ENCODE measurements at places on chromosomes 16 and 17.

DNA sequence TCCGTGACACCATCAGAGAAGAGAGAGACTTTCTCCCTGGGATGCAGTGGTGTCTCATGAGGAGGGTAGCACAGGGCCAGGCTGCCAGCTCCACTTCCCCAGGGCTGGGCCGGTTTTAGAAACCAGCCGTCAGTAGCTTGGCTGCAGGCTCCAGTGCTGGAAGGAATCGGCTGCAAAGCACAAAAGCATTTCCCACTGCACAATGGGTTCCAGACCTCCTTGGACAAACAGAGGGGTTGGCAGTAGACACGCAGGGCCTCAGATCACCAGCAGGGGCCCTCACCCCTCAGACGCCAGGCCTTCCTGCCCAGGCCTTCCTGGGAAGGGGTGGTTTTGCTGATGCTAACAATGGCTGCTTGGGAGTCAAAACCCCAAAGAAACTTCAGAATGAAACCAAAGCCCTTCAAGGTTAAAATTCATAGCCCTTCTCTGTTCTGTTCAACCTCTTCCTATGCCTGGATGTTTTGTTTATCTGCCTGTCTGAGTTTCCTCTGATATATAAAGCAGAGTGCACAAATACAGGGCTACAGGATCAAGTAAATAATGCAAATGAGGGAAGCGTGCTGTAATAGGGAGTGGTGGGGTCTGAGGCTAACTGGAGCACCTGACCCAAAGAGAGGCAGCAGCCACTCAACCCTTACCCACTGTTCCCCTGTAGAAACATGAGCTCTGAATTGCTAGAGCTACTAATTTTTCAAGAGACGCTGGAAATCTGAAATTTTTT lies 26.2 kb downstream of the TEKT5 start:
- no peak for DNase-seq

GRCh38 chr17:9890124-9890523 lies 14.9 kb downstream of the RCVRN start:
- DNase-seq, result no peak

DNA sequence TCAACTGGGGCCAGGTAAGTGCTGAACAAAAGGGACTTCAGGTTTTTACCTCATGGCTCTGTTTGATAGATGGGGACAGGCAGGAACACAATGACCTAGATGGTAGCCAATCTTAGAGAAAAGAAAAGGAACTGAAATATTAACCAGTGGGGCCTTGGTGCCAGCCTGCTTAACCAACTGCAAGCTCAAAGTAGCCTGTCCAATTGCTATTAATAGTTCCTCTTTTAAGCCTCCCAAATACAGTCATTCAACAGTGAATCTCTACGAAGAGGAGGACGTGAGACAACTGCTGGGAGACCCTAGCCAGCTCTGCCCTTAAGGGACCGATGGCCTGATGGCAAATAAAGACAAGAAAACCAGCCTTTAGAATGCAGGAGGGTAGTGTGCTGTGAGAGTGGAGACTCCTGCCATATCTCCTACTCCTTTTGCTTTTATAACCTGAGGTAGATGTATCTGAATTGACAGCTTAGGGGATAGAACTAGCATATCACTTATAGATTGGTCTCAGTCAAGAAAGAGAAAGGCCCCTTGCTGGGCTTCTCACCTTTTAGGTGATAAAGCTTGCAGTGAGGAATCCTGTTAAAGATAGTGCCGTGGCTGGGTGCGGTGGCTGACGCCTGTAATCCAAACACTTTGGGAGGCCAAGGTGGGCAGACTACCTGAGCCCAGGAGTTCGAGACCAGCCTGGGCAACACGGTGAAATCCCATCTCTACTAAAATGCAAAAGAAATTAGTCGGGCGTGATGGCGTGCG lies 28.3 kb downstream of the ARSG start:
- no peak for DNase-seq

- DNase-seq, result no peak
These were observed 52.5 kb downstream of the FTO start for GRCh38 chr16:53756275-53756996.

- no peak for DNase-seq
These were observed 14.1 kb downstream of the NUP88 start for GRCh38 chr17:5405400-5405799.

GRCh38 chr16:55917373-55918160 lies 42.4 kb upstream of the CES5A start:
- no peak for DNase-seq

DNA sequence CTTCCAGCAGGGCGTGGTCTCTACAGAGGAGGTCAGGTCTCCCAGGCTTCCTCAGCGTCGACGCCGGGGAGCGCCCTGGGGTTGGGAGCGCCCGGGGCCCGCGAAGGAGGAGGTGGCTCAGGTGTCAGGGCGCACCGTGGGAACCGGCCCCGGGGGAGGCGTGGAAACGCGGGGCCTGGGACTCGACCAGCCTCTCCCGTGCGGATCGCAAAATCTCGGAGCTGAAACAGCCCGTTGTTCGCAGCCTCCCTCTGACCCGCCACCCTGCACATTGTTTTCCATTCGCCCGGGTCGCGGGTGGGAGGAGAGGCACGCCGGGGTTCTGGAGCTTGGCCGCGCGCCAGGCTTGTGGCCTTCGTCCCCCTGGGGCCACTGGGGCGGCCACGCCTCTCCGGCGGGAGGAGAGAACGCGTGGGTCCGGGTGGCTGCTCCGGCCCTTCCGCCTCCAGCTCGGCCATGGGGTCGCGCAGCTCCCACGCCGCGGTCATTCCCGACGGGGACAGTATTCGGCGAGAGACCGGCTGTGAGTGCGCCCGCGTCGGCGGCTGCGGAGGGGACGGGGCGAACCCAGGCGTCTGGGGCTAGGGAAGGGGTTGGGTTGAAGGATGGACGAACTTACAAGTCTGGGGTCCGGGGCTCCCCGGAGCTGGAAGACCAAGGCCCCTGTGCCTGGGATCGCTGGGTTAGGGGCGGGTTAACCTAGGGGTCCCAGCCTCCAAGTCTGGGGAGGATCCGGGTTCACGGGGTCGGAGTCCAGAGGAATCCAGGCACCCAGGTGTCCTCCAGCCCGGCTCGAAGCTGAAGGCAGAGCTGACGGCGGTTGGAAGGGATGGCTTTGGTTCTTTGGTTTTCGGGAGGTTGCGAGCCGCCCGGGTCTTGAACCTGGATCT lies at the start of gene CHP2:
Gene CHP2 (plus strand): TSS at position 433 of the 890 bp plus-strand sequence. CDS start 24 bp downstream, at position 457.
- DNase-seq, result peak; percentile 24

DNA sequence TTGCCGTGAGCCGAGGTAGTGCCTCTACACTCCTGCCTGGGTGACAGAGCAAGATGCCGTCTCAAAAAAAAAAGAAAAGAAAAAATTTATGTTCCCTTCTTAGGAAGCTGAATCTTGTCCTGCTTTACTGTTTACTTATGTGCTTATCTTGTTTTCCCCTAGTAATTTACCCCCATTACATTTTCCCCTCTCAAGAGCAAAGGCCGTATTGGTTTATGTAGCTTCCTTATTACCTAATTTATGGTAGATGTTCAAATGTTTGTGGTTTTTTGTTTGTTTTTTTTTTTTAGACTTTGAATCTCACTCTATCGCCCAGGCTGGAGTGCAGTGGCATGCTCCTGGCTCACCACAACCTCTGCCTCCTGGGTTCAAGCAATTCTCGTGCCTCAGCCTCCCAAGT lies 10.3 kb upstream of the SLC52A1 start:
- DNase-seq, result no peak

GRCh38 chr17:59383893-59384292 lies 52.4 kb downstream of the YPEL2 start:
- DNase-seq, result no peak

DNA sequence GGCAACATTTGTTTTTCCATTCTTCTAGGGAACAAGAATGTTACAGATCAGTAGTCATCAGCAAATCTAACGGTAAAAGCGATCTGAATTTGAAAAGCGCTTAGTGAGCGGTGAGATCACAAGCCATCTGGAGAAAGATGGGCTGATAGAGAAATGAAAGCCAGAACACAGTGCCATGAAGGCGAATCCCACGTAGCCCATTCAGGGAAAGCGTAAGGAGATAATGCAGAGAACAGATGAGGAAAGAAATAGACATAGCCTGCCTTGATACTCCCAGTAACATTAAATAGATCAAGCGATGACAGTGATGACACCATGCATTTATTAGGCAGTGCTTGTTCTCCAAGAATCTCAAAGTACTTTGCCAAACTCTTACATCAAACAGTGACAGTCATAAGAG lies 183.1 kb upstream of the PSMD7 start:
- DNase-seq, result no peak

- no peak for DNase-seq
These were observed 4.5 kb upstream of the NAT9 start for GRCh38 chr17:74780443-74781238.

- DNase-seq, result no peak
These were observed 52.4 kb downstream of the AXIN2 start for GRCh38 chr17:65509032-65509431.

DNA sequence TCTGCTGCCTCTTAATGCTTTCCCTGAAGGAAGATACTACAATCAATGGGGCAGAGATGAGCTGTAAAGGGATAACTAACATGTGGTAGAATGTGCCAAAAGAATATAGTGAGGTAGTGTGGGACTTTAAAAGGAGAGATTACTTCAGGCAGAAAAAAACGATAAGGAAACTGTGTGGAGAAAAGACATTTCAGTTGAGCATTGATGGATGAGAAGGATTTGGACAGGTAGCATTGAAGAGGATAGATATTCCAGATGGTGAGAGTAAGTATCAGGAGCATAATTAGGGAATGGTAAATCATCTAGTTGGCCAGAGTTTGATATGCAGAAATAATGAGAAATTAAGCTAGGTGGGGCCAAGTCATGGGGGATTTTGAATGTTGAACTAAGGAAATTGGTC lies 97.3 kb downstream of the NLK start:
- DNase-seq, result no peak

DNA sequence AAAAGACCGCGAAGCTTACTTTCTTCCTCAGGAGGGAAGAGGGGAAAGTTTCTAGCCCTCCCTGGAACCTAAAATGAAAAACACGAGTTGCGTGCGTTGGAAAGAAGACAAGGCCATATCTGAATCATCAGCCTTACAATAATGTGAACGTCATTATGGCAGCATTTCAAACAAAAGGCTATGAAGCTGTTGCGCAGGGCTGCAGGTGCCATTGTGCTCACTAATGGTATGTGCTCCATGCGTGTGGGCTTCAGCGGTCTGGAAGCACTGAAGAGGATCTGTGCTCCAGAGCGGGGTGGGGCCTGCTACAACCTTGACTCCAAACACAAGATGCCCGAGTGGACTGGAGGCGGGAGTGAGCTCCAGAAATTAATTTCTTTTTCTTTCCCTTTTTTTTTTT lies 12.1 kb upstream of the CYB5B start:
- DNase-seq, result no peak

GRCh38 chr16:6853565-6853964 lies 479.1 kb upstream of the RBFOX1 start:
- DNase-seq, result no peak

GRCh38 chr17:30196504-30196903 lies 39.0 kb downstream of the SLC6A4 start:
- DNase-seq, result no peak

DNA sequence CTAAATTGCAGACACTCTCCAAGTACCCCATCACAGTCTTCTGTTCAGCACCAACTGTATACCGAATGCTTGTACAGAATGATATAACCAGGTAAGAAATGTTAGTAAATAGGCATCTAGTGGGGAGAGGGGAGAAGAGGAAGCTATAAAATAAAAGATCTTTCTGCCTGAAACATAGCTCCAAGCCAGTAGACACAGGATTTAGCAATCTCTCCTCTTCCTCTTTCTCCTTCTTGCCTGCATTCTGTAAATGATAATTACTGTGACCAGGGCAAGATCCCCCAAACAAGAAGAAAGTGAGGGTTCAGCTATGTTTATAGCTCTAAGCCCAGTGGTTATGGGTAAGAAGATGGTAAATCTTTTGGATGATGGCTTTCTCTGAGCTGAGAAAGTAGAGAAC lies 17.9 kb downstream of the ACSM3 start:
- no peak for DNase-seq

GRCh38 chr17:4631836-4632580 lies 9.5 kb downstream of the ALOX15 start:
- DNase-seq, result no peak

DNA sequence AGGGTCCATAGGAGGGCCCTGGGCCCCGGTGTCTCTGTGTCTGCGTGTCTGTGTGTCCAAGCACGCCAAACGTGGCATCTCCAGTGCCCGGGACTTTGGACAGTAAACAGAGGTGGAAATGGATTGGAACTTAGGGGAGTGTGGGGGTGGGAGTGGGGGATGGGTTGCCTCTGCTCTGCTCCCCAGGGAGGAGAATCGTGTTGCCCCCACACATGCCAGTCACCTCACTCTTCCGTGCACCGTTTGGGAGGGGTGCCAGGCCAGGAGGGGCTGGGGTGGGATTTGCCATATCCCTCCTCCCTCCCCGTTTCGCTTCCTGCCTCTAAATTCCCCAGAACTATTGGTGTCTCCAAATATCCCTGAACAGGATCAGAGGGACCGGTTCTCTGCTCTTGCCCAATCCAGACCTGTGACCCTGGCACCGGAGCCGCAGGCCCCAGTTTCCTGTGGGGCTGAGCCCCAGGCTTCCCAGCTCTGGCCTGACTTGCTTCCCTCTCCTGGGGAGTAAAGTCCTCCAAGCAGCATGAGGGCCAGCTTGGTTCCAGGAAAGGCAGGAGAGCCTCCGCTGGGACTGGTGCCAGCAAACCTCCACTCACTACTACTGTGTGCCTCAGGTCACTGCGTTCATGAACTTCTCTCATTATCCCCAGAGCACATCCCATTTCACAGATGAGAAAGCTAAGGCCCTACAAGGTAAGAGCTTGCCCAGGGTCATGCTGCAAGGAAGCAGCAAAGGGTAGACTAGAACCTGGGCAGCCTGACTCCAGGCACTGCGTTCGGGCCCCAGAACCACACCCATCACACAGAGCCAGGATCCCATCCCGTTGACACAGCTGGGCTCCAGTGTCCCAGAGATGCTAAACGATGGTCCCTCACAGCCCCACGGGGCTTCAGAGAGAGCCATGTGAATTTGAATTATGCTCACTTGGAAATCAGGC lies at the start of gene ASGR1:
Gene ASGR1 (minus strand): TSS at position 54 of the 938 bp plus-strand sequence. CDS start 807 bp downstream, outside the sequence.
- DNase-seq, result no peak

DNA sequence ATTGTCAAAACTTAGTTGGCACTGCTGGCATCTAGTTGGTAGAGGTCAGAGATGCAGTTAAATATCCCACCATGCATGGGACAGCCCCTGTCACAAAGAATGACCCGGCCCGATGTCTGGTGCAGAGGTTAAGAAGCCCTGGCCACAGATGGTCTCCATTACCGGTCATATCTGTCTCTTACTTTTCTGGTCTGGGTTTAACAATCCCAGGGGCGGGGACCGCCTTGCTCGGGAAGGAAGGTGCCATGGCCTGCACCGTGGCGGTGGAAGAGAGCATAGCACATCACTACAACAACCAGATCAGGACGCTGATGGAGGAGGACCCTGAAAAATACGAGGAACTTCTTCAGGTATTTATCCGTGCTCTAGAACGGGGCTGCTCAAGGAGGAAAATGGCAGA lies 8.1 kb downstream of the COQ7 start:
- no peak for DNase-seq

DNA sequence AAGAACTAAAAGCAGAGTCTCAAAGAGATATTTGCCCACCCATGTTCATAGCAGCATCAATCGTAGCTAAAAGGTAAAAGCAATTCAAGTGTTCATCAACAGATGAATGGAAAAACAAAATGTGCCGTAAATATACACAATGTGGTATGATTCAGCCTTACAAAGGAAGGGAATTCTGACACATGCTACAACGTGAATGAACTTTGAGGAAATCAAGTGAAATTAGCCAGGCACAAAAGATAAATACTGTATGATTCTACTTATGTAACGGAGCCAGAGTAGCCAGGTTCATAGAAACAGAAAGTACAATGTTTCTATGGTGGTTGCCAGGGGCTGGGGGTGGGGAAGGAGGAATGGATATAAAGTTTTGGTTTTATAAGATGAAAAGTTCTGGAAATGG lies 57.8 kb upstream of the IL34 start:
- DNase-seq, result no peak

All from renal cortex interstitium (tissue), 15 donors.